NCI-H345 (cell line): ENCODE measurements at places on chromosomes 1 and 21.

GRCh38 chr1:55980582-55980981 lies 598.8 kb downstream of the PLPP3 start:
- no peak for DNase-seq

GRCh38 chr1:1612104-1612400 lies 3.2 kb upstream of the MIB2 start:
- no peak for DNase-seq

GRCh38 chr1:22654692-22655091 lies 1.7 kb downstream of the C1QB start:
- no peak for DNase-seq

GRCh38 chr1:106831511-106831910 lies 225.0 kb upstream of the PRMT6 start:
- no peak for DNase-seq

DNA sequence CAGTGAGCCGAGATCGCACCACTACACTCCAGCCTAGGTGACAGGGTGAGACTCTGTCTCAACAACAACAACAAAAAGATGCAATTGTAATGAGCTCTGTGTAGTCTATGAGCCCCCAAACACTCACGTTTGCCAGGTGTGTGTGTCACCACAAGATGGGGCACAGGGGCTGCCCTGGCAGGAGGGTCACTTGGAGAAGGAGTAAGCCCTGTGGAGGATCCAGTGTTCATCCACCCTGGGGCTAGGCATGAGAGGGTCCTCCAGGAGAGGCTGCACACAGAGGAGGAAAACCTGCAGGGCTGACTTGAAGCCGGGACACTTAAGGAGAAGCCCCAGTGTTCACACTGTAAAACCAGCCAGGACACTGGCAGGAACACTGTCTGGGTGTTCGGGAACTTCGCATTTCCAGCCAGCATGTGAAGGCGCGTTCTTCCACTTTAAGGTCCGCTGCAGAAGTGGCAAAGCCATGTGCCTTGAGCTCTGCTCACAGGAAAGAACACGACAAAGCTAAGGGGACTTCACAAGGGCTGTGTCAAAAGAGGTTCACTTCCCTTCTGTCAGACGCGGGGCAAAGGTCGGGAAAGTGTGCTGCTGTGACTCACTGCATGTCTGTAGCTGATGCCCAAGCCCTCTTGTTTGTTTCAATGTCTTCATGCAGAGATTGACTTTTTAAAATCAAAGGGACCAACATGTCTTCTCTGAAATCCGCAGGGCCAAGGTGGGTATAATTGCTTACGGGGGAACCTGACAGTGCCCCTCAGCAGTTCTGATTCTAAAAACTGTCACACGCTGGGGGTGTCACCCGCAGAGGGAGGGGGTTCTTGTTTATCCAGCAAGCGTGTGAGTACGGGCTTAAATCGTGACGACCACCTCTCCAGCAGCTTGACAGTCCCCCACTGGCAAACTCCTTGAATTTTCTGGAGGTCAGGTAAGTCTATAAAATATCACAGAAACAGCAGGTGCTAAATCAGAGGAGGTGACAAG lies 102.8 kb downstream of the RIPK4 start:
- DNase-seq = no peak
